ENCODE measurements at places on chromosomes 7 and 10.
A peak's percentile ranks its signal among the peaks of the same experiment; 100 is the strongest.

GRCh38 chr7:88647825-88648224 is 111.7 kb upstream of the ZNF804B start:
- no peak for DNase-seq

DNA sequence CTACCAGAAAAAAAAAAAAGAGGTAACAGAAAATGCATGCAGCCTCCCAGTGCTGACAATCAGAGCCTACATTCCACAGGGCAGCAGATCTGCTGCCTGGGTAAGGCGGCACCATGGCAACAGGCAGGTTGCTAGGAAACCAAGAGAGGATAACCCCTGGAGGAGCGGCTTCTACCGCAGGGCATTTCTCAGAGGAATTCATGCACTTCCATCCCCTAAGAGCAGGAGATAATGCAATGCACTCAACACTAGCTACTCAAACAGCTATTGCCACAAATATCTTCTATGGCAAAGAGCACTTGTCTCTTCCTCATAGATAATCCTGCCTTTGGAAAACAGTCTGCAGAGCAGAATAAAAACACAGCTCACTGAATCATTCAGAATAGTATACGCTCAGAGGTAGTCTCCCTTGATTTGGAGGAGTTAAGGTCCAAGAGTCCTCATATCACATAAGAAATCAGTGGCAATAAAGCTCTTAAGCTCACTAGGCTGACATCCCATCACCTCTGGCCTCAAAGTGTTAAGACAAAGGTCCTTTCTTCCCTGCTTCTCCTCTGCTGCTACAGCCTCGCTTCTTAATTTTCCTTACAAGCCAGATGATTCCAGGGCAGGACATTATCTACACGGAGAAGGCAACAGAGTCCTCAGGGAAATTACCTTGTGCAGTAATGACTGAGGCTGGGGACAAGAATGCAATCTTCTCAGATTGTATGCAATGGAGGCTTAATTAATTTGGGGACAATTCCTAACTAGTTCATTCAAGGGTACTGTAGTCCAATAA is 10.7 kb downstream of the PSAP start:
- DNase-seq, result peak; percentile 59

- DNase-seq, result peak; percentile 74
Observed at GRCh38 chr7:66413379-66414114, 208.4 kb downstream of the TPST1 start.

- no peak for DNase-seq
Observed at GRCh38 chr10:107502229-107502985, 337.9 kb upstream of the SORCS1 start.

GRCh38 chr7:94410413-94411187 is 15.9 kb downstream of the COL1A2 start:
- peak; percentile 86 for DNase-seq

DNA sequence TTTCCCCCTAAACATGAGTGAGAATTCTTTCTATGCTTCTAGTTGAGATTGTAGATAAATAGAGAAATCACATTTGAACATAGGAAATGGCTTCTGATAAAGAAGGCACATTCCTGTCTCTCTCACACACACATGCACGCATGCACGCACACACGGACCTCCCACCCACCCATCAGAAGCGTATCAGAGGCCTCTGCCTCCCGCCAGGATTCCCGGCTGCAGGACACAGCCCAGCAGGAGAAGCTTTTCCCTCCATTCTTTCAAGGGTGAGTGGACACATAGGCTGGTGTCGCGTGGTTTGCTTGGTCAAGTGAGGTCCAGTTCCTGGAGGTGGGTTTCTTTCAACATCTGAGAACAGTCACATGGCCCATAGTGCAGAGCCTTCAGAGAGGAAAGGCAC is 34.2 kb downstream of the KLF6 start:
- DNase-seq, result no peak

- DNase-seq, result no peak
Observed at GRCh38 chr10:133180965-133181639, 21.1 kb downstream of the KNDC1 start.

GRCh38 chr10:3783316-3783681 is 1.7 kb downstream of the KLF6 start:
- DNase-seq, result peak; percentile 81
